ENCODE measurements at places on chromosomes 6 and 20.

- no peak for DNase-seq
Observed at GRCh38 chr6:3396503-3397180, 60.2 kb downstream of the SLC22A23 start.

- no peak for DNase-seq
Observed at GRCh38 chr6:21604081-21604480, 10.5 kb downstream of the SOX4 start.

- DNase-seq = peak; percentile 49
Observed at GRCh38 chr6:6686748-6687601, 98.5 kb downstream of the LY86 start.

GRCh38 chr6:26534681-26535465 is 3.3 kb upstream of the HMGN4 start:
- no peak for DNase-seq

DNA sequence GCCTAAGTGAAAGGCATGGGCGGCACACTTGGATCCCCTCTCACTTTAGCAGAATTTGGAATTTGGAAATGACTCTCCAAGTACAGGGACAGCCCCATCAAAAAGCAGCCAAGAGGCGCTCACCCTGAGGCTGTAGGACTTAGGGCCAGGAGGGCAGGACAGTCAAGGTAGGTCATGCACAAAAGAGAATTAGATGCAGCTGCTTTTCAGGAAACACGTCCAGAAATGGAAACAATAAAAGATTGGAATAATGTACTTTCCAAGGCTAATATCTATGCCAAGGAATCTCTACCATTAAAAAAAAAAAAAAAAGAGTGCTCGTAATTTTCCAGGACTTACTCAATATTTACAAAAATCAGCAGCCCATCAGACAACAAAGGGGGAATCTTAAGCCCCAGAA is 19.9 kb downstream of the PREP start:
- no peak for DNase-seq

DNA sequence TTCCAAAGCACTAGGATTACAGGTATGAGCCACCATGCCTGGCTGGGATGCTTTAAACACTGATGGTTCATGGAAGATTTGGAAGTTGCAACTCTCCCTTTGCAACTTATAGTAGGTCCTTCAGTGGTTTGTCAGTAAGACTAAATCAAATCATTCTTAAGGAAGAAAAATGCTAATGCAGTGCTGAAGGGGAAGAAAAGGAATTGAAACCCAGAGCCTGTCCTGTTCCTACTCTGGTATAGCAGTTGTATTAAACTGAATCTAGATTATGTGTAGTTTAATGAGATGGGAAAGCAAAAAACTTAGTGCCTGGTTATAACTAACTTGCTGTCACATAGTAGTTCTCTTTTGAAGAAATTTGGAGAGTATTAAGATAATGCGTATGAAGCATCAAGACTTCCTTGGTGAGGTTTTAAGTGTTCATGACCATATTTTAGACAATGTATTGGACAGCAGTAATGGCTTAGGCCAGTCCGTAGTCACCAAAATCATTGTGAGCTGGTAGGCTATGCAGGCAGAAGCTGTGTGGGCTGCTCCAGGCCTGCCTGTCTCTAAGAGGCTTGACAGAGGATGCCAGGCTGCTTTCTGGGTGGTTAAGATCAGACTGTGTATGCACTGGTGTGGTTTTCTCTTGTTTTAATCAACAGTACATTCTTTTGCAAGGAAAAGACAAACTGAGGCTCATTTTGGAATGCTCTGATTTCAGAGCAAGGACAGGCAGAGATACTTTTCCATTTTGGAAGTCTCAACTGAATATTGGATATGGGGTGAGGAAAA is 14.0 kb downstream of the PAQR8 start:
- no peak for DNase-seq

GRCh38 chr6:21323577-21323976 is 270.0 kb upstream of the SOX4 start:
- DNase-seq = no peak

DNA sequence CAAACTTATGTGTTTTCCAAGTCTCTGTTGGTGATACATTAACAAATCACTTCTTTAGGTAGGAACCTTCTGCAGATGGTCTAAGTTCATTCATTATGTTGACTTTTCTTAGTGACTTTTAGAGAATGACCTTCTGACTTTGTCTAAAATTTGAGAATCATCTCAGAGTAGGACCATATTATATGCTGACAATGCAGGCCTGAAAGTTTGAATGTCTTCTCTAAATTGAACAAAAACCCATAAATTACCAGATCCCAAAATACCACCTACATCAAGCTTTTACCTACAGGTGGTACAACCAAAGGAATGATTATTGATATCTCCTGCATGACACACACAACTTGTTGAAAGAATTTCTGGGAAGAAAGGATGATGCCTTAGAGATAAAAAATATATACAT is 191.5 kb downstream of the SOD2 start:
- no peak for DNase-seq

GRCh38 chr20:62350098-62350628 is 16.9 kb downstream of the LAMA5 start:
- no peak for DNase-seq

GRCh38 chr6:24391756-24392405 is 10.9 kb upstream of the MRS2 start:
- DNase-seq = no peak

GRCh38 chr20:63000036-63000435 is 6.7 kb downstream of the BHLHE23 start:
- no peak for DNase-seq

GRCh38 chr20:13302647-13303450 is 81.8 kb downstream of the ISM1 start:
- peak; percentile 37 for DNase-seq

GRCh38 chr6:137497721-137498463 is 3.7 kb upstream of the OLIG3 start:
- peak; percentile 30 for DNase-seq

GRCh38 chr6:81241126-81242041 is 511.1 kb downstream of the TENT5A start:
- DNase-seq = peak; percentile 9

DNA sequence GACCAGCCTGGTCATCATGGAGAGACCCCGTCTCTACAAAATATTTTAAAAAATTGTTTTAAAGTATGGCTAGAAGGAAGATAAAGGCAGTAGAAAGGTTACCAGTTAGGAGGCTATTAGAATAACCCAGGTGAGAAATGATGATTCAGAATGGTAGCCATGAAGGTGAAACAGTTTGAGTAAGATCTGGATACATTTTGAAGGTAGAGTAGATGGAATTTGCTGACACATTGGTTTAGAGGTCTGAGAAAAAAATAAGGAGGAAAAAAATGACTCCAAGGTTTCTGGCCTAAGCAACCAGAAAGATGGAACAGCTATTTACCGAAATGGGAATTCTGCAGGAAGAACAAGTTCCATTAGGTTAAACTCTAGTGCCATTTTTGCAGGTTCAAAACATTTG is 167.9 kb upstream of the TAB2 start:
- DNase-seq = no peak

GRCh38 chr6:166776571-166776970 is 149.5 kb upstream of the RPS6KA2 start:
- DNase-seq = no peak

- DNase-seq = no peak
Observed at GRCh38 chr20:44706301-44707017, 8.7 kb upstream of the CCN5 start.

- DNase-seq = no peak
Observed at GRCh38 chr6:209432-210103, 82.7 kb upstream of the DUSP22 start.

DNA sequence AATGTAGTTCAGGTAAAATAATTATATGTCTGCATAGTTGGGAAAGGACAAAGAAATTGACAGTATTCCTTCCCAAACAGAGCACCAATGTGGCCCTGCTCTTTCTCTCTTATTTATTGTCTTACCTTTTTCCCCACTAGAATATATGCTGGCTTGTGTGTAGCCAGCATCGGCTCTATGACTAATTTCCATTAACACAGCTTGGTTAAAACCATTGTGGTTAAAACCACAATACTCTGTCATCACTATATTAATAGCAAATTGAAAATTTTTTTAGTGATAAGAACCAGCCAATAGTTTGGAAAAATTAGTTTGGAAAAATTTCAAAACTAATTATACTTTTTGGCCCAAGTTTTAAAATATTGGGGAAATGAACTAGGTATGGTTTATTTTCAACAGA is 535.1 kb downstream of the UTRN start:
- DNase-seq = peak; percentile 69

GRCh38 chr20:23794065-23794464 is 32.5 kb downstream of the CST2 start:
- no peak for DNase-seq

DNA sequence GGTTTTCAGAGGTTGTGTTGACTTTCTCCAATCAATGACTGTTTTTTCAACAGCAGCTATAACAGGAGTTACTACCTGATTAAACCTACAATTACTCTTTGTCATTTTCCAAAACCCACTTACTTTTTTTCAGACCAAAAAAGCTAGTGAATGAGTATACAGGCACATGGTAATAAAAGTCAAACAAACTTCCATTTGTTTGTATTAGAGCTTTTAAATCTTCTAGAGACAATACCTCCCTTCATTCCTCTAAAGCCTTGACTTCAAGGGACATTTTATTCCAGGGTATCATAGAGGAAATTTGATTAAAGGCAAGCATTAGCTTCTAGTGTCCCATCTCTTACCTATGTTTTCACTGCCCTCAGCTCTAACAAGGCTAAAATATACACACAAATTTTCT is 52.7 kb downstream of the IL22RA2 start:
- no peak for DNase-seq

GRCh38 chr6:44667226-44667625 is 279.7 kb downstream of the CDC5L start:
- DNase-seq = no peak

- no peak for DNase-seq
Observed at GRCh38 chr6:34052918-34053608, 92.8 kb downstream of the GRM4 start.

DNA sequence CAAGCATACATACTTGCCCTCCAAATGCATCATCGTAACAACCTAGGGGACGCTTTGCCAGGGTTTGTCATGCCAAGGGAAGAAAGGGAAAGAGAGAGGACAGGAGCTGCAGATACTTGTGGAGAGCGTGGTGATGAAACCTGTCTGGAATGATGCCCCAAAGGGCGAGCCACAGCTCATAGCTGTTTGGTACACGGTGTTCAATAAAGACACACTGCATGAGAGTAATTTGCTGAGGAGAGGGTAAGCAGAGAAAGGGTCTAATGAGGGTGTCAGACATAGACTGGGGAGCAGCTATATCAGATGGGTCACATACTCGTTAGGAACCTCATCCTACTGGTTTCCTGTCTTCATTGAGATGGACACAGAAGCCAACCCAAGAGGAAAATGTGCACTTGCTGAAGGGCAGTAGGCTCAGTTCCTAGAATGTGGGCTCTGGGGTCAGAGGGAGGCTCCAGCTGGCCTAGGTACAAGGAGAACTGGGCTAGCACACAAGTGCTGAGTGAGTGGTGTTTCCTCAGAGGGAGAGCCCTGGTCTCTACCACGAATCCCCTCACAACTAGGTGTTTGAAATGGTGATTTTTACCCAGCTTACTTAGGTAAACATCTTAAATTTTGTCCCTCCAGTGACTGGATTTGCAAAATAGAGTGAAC is 5.2 kb upstream of the FOXO3 start:
- DNase-seq = no peak

GRCh38 chr20:20031790-20032189 is 14.6 kb downstream of the NAA20 start:
- DNase-seq = no peak

- no peak for DNase-seq
Observed at GRCh38 chr6:18596531-18596835, 209.3 kb downstream of the RNF144B start.

DNA sequence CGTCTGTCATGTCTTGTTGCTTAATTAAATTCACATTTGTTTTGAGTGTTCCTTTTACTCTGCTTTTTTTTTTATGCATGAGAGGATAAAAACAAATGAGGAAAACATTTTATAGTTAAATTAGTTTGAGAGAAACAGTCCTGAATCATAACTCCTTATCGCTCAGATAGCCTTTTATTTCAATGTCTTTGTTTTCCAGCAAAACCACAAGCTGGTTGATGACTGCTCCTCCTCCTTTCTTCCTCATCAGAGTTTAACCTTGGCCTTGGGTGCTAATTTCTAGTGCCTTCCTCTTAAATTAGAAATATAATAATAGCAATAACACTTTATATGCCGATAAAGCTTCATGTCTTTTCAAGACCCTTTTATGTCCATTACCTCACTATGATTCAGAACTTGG is 3.1 kb downstream of the NOX3 start:
- no peak for DNase-seq

- DNase-seq = no peak
Observed at GRCh38 chr6:106614166-106614565, 15.1 kb downstream of the RTN4IP1 start.

GRCh38 chr6:156727715-156728385 is 49.3 kb upstream of the ARID1B start:
- DNase-seq = no peak

GRCh38 chr20:3739054-3739925 is 6.8 kb downstream of the HSPA12B start:
- no peak for DNase-seq

DNA sequence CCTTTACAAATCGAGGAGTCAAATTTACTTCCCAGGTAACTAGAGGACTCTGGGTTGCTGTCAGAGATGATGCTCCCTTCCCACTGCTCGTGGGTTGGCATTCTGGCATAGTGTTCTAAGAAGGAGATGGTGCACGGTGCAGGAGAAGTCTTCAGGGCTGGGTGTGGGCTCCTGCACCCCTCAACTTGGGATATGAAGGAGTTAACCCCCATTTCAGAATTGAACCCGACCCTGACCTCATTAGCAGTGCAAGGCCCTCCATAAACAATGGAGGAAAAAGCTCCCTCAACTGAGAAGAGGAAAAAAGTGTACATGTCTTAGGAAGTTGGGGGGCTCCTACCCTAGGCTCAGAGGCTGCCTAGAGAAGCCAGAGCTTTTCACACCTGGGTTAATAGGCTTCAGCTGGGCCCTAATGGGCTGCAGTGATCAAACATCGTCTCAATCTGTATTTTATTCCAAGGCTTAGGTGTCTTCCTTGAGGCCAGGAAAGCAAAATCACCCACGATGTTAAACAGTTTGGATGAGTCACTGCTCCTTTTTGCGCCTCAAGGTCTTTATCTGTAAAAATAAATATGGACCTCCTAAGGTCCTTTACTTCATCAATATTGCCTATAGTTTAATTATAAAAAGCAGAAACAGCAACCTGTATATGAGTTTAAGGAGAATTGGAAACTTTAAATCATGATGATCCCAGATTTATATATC is 29.4 kb downstream of the TFAP2B start:
- DNase-seq = no peak

DNA sequence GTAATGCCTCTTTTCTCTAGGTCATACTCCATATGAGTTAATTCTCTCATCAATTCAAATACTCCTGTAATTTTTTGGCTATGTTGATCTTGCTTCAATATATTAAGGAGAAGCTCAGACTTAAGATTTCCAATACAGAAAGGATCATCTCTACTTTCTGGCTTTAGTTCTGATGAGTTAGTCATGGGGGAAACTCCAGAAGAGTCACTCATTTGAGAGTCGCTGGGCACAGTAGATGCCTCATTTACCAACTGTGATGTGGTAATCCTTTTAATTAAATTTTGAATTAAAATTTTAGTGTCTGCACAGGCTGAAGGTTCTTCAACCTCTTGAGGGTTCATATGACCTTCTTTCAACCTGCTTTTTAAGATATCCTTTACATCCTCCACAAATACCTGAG is 38.5 kb downstream of the DST start:
- no peak for DNase-seq
